Left renal cortex interstitium (tissue), 4 donors: ENCODE measurements at places on chromosomes 7 and 10. TPM values are rescaled to one million over a fixed set of nuclear protein-coding genes. Genes with fewer than 3 reads are reported as not detected.

DNA sequence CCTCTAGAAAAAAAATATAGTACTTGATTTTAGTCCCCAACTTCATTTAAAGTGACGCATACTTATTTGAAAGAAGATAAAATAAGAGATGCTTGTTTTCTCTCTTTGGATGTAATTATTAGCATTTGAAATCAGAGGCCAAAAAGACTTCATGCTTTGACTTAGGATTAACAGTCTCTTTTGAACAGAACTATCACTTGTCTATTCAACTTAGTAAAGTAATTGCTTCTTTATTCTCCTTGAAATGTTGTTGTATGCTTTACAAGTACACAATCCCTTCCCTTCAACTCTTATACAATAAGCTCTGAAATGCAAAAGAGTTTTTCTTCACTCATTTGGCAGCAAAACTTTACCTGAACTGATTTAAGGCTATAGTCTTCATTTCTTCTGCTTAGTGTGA is 80.8 kb downstream of the HIBADH start:
- DNase-seq: no peak

- DNase-seq: no peak
These were observed 34.5 kb downstream of the CRHR2 start for GRCh38 chr7:30647589-30648364.

- DNase-seq: no peak
These were observed 136.8 kb downstream of the C10orf90 start for GRCh38 chr10:126533644-126534043.

DNA sequence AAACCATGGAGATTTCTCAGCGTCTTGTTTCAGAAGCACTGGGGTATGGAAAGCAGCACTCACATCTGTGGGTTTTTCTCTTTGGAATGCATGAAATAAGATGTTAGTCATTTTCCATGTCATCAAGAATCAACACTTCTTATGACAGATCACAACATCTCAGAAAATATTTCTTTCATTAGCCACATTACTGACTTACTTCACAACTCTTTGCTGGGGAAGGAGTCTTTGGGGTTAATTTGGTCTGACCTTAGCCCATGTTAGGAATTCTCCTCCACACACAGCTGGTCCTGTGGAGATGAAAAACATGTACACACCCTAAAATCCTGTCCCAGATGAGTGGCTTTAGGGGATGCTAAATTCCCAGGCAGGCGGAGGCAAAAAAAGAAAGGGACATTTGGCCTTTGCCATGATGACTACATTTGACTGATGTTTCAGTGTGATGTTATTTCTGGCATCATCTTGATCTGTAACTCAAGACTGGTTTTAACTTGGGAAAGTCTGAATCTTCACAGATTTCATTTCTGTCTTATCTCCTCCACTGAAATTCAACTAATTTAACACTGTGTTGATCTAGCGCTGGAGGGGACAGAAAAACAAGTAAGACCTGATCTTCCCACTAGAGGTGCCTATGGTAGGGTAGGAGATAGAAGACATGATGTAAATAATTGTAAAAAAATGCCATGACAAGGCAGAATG is 363.2 kb downstream of the PRPF18 start:
- DNase-seq: no peak

Gene SPDYE16
- 6.0 TPM for polyA plus RNA-seq

Gene ADCY1
- polyA plus RNA-seq: 3.3 TPM

- no peak for DNase-seq
These were observed 481.0 kb downstream of the PLXNA4 start for GRCh38 chr7:132095111-132095765.

- DNase-seq: no peak
These were observed 17.4 kb downstream of the UBE2D4 start for GRCh38 chr7:43943417-43944187.

- DNase-seq: no peak
These were observed 34.7 kb upstream of the C10orf71 start for GRCh38 chr10:49264177-49264677.

Gene RBP3
- polyA plus RNA-seq: 0.17 TPM

DNA sequence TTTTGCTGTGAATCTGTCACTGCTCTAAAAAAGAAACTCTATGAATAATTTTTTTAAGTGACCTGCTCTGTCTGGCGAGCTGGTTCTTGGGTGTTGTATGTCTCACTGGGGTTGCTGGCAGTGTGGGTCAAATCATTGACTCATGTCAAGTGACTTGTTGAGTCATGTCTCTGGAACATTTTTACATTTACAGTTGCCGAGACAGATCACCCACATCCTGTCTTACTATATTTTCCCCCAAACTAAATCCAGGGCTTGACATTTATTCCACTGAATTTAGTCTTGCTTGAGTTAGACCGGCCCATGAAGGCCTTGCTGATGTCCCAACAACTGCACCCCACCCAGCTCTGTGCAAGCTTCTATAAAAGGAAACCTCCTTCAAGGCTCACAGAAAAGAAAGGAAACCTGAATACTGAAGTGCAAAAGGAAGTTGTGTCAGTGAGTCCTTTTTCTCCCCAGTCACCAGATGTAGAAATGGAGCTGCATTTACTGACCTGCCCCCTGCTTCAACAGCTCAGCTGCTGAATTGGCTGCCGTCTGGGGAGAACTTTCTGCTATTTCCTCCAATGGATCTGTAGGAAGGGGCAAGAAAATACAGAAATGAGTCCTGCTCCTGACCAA is 290.3 kb downstream of the TNS3 start:
- no peak for DNase-seq

GRCh38 chr10:29389935-29390334 is 101.1 kb downstream of the LYZL1 start:
- DNase-seq: no peak

GRCh38 chr7:143259765-143260164 is 3.5 kb upstream of the GSTK1 start:
- DNase-seq: no peak

Gene PON1
- 0.79 TPM for polyA plus RNA-seq

DNA sequence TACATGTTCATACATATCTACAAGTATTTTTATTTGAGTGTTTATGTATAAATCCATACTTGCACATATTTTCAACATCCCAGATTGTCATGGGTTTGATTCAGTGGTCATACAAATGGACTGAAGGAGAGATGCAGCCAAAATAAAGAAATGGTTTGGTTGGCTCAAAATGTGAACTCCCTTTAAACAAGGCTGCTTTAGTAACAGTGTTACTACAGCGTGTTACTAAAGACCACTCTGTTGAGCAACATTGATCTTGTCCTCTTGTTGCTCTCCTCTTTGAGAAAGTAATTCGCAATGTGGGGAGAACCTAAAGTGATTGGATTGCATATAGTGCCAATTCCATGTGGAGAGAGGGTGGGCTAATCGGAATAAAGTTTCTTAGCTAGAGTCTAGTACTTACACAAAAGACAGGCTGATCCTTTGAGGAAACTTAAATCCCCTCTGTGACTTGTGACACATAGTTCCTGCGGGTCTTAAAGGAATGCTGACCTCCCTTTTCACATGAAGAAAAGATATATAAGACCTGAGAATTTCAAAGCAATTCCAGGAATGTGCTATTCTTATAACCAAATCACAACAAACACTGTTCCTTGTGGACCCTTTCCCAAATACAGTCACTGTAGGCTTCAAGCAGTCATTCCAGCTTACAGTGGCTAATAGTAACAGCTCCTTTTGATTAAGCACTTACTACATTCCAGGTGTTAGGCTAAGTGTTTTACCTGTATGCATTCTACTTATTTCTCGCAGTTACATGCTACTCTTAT is 144.3 kb downstream of the FZD1 start:
- no peak for DNase-seq

DNA sequence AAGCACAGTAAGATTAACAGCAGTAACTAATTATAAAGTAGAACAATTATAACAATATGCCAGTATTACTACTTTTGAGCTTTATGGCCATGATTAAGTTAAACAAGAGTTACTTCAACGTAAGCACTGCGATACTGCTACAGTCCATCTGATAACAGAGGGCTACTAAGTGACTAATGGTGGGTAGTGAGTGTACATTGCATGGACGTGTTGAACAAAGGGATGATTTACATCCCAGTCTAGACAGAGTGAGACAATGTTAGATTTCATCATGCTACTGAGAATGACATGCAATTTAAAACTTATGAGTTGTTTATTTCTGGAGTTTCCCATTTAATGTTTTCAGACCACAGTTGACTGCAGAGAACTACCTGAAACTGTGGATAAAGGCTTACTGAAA is 45.6 kb downstream of the TPST1 start:
- DNase-seq: no peak

DNA sequence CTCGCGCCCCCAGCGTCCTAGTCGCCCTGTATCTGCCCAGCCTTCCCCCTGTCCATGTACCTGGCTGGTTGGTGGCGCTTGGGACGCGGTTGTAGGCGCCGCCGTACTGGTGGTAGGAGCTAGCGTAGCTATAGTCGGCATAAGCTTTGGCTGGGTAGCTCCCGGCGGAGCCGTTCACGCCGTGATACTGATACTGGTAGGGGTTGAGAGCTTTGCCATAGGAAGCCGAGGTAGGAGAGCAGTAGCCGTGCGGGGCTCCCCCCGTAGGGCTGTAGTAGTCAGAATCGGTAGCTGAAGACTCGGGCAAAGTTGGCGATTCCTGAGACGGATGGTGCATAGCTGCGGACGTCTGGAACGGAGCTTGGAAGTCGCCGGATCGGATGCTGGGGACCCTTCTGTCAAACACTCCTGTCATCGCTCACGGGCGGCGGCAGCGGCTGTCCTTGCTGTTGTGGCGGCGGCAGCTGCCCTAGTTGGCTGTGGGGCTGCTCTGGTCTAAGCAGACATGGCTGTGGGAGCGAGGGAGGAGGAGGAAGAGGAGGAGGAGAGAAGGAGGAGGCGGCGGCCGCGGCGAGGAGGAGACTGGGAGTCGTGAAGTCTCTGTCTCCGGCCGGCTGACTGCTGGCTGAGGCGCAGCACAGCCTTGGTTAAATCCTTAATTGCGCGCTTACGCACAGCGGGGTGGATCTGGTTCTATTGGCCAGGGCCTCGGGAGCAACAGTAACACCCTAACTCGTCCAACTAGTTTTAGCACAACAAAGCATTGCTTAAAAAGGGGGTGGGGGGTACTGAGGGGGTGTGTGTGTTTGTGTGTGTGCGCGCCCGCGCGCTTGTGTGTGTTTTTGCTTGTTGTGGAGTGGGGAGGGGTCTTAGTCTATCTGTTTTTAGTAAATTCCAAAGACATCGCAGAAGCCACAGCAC is at the start of gene DLX5:
Gene DLX5, minus strand, starts transcription at position 623 of the 921 bp plus-strand sequence. Its CDS starts 208 bp downstream, at position 415.
- no peak for DNase-seq

DNA sequence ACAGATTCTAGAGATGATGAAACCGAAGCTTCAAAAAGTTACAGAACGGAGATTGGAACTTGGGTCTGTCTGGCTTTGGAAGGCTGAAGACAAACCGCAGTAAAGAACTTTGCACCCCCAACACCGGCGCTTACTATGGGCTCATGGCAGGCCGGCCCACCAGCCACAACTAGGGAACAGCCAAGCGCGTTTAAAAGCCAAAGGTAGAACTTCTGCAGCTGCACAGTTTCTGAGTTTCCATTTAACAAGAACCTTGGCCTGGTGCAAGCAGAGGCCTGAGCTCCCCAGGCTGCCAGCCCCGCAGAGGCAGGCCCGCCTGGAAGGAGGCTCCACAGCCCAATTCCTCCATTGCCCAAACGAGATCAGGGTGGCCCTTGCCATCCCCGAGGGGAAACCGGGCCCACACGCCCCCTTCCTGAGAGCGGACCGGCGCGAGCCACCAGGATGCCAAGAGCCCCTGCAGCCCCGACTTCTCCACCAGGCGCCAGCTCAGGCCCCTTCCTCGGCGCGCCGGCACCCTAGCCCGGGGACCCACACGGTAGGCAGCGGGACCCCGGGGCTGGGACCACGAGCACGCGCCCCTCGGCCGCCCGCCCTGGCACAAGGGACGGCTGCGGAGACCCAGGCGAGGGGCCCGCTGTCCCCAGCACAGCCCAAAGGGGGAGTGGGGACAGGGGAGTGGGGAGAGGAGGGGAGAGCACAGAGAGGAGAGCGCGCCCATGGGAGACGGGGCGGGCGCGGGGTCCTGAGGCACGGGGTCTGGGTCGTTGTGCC is 566 bp downstream of the MAD1L1 start:
- no peak for DNase-seq

Gene ST8SIA6
- polyA plus RNA-seq: 1.3 TPM

- no peak for DNase-seq
These were observed 65.4 kb upstream of the DNAJB6 start for GRCh38 chr7:157271315-157271990.

DNA sequence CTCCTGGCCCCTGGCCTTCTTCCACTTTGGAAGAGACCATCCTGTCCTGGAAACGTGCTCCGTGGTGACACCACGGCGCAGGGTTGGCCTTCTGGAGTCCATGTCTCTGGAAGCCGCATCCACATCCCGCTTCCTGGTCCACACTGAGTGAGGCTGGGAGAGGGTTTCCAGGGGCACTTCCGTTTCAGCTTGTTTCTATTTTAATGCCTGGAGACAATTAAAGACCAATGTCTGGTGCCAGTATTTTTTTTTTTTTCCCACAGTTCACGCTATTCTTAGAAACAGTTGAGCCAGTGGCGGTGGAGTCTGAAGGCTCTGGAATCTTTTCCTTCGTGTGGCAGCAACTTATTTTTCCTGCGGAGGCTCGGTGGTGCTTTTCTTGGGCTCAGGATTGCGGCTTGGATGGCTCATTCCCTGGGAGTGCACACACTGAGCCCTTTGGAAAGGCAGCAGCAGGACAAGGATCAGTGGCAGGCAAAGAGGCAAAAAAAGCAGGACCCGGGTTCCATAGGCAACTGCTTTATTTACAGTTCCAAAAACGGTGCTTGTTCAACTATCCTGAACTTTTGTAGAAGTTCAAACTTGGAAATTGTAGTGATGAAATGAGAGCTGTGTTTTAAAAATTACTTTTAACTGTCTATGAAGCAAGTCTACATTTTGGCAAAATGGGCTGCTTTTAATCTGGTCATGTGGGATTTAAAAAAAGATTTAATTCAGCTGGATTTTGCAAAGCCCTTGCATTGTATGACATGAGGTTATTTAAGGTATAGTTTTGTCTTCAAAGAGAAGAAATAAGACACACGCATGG is 202.8 kb downstream of the BAMBI start:
- DNase-seq: no peak

Gene CTNNA3
- 2.5 TPM for polyA plus RNA-seq

- no peak for DNase-seq
These were observed 131.4 kb downstream of the TCERG1L start for GRCh38 chr10:131180086-131180485.

DNA sequence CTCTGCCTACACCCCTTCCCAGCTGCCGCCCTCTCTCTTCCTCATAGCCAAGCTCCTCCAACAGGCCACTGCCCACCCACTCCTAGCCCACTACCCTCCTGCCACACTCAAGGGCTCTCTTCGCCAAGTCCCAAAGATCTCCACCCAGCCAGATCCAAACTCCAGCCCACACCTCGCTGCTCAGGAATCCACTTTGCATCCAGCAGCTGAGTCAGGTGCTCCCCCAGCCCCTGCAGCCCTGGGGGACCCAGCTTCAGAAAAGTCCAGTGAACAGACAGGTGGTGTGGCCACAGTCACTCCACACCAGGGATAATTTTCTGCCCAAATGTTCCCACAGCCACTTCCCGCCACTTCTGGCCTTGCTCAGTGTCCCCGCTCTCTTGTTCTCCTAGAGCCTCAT is 10.9 kb downstream of the OGDHL start:
- DNase-seq: no peak

- DNase-seq: no peak
These were observed 16.7 kb downstream of the WDR91 start for GRCh38 chr7:135194494-135195095.

GRCh38 chr10:75209086-75209920 is 1.3 kb upstream of the VDAC2 start:
- DNase-seq: no peak
